ENCODE measurements at places on chromosomes 1 and 21.

- DNase-seq, result peak; percentile 86
These were observed 14.4 kb downstream of the CELSR2 start for GRCh38 chr1:109263597-109264378.

GRCh38 chr21:33543505-33544129, 779 bp downstream of the SON start:
- peak; percentile 80 for DNase-seq

- DNase-seq, result peak; percentile 54
These were observed 427.7 kb upstream of the RUNX1 start for GRCh38 chr21:35476621-35477395.

- no peak for DNase-seq
These were observed 106.2 kb downstream of the CENPF start for GRCh38 chr1:214709241-214709640.

- peak; percentile 63 for DNase-seq
These were observed 69.6 kb downstream of the DUSP10 start for GRCh38 chr1:221672239-221672645.

DNA sequence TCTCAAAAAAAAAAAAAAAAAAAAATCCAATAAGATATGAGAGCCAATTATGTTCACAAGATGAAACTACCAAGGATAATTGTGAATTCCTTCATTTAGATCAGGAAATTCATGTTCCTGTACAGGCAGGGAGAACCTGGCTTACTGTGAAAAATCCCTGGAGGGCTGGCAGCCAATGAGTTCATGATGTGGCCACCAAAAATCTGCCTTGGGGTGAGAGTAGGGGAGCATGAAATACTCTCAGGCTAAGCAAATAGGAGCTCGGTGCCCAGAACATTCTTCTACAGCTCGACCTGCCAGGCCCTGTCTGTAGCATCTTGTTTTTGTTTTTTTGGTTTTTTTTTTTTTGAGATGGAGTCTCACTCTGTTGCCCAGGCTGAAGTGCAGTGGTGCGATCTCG, 50.1 kb downstream of the PIK3CD start:
- DNase-seq, result peak; percentile 64

DNA sequence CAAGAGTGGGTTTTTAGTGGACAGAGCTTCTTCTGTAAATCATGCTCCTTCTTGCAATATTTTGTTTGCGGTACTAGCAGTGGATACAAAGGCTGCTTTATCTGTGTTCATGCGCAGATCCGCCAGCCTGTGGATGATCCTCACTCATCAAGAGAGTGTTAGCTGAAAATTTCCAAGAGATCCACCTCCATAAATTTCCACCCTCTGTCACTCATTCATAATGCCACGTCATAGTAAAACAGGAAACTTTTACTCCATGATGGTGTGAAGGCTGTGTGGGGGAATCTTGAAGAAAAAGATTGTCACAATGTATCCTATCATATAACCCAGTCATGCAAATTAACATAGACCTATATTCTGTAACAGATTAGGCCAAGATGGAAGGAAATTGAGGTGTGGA, 4.4 kb upstream of the MAPKAPK2 start:
- DNase-seq, result no peak

GRCh38 chr1:193479187-193479586, 292.8 kb upstream of the B3GALT2 start:
- DNase-seq, result no peak

DNA sequence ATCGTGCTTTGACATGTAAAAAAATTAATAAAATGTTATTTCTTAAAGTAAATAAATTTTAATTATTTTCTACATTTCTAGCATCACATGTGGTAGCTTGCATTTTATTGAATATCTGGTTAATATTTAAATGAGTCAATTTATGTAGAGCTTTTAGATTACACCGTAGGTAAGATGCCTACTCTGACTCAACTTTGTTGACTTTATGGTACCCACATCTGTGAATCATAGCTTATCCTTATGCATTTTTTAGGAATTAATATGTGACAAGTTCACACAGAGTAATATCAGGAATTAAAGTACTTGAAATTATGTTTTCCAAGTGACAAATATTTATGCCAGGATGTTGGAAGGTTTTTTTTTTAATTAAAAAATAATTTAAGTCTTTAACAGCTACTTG, 120.7 kb downstream of the LEPR start:
- DNase-seq, result peak; percentile 34

GRCh38 chr1:201504799-201505502, 2.0 kb downstream of the CSRP1 start:
- no peak for DNase-seq

GRCh38 chr1:59769736-59770095, 45.0 kb upstream of the HOOK1 start:
- DNase-seq, result no peak

DNA sequence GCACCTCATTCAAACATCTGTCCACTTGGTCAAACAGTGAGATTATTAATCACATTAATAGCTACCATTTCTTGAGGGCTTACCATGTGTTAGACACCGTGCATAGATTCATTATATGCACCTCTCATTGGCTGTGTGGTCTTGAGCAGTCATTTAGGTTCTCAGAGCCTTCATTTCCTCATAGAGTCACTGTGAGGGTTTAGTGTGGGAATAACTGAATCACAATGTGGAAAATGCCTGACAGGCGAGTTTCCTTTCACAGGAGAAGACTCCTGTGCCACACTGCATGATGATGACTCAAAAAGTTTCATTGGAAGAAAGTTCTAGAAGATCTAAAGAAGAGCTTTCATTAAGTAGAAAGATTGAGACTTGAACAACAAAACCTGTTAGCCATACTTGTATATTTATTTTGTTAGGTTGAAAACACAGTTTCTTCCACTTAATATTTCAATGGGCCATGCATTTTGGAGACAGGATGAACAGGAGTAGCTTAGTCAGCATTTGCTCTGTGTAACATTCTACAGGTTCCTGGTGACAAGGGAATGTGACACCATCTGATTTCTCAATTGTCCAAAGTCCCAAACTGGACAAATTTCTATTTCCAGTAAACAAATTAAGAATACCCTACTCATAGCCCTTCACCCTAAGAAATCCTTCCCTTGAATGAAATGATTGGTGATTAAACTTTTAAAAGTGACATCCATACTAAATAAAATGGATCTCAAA, 45.7 kb downstream of the FYB2 start:
- DNase-seq, result peak; percentile 4

DNA sequence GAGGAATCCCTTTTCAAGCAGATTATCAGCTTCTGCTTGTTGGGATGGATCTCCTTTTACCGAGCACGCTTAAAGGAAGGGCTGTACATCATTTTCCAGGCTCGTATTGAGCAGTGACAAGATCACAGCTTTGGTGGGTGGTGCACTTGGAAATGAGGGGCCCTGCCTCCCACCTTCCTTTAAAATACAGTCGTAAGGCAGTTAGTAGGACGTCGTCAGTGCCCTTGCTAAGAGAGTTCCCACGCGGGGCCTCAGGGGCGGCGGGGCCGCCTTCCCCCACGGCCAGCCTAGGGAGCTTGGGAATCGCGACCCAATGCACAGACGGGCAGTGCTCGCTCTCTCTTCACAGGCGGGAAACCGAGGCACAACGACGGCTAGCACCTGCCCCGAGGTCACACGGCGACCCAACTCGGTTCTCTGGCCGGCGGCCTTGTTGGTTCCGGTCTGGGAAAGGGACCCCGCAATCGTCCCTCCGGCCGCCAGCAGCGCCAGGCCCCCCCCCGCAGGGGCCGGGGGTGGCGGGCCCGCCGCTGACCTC, 58.6 kb downstream of the H3-3A start:
- DNase-seq, result no peak

GRCh38 chr1:80678438-80678837, 1122.3 kb upstream of the ADGRL2 start:
- no peak for DNase-seq

DNA sequence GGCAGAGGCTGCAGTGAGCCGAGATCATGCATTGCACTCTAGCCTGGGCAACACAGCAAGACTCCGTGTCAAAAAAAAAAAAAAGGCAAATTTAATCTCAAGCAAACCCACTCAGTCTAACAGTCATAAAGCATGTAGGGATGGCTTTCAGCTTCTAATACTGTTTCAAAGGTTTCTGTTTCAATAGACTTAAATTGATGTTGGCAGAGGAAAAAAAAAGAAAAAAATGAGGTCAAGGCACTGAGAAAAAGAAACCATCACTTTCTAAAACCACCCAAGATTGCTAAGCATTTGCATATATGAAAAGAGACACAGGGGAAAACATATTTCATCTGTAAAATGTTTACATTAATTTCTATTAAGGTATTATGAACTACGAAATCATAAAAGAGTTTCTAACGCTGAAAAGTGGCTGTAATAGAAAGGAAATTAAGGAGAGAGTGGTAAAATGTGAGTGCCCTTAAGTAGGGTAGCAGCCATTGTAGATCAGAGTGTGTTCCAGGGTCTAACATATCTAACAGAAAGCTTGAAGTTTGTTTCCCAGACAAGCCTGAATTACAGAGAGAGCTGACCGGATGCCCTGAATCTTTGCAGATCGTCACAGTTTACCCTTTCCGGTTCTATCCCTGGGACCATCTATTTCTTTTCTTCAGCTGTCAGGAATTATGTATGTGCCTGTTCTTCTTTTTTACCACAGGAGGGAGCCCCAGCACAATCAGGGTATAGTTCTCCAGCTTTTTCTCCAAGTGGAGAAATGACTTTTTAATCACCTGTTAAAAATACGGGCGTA, 70.0 kb downstream of the PLD5 start:
- peak; percentile 64 for DNase-seq

- no peak for DNase-seq
These were observed 1.2 kb upstream of the DLGAP3 start for GRCh38 chr1:34930702-34931071.

- DNase-seq, result peak; percentile 88
These were observed 77.1 kb upstream of the SCCPDH start for GRCh38 chr1:246647113-246647512.

DNA sequence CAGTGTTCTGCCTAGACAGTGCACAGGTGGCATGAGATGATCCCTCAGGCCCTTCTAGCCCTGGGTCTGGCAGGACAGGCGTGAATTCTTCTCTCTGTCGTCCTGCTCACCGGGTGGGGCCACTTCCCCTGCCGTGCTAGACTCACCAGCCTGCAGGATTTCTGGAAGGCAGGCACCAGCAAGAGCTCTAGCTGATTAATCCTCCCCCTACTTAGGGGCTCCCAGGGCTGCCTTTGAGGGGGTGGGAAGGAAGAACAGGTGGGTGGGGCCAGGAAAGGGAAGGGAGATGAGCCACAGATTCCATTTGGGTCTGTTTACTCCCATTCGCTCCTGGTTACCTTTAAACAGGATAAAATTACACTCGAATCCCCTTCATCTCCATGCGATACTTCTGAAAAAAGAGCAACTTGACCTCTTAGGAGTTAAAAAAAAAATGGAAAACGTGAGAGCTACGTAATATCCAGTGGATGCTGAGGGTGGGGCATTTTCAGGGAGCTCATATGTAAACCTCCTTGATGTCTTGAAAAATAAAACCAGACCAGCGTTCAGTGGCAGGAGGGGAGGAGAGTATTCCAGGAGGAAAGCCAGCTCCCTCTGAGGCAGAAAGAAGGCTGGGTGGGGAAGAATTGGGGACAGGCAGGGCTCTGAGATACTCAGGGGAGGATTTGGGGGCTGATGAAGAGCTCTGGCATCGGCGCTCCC, 665.5 kb downstream of the PTPRU start:
- DNase-seq, result no peak

DNA sequence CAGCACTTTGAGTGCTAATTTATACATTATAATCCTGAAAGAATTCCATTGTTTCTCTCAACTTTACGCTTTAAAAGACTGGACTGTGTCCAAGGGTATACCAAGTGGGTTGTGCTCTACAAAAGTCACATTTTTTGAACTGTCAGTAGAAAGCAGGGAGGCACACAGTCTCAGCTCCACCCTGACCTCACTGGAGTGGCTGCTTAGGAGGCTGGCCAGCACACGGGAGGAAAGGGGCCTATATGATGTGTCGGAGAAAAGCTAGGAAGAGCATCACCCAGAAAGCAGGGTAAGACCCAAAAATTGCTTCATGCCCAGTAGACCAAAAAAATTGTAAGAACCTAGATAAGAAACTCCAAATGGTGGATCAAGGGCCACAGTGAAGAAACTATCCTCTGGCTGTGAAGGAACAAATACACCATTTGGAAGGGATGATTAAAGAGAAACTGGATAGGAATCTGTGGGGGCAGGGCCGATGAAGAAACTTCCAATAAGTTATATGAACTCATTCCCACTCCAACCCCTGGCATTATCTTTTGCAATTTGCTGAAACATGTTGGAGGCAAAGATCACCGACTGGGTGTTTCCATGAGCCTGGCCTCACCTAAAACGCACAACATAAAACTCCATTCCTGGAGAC, 1.9 kb downstream of the S100A10 start:
- peak; percentile 55 for DNase-seq

DNA sequence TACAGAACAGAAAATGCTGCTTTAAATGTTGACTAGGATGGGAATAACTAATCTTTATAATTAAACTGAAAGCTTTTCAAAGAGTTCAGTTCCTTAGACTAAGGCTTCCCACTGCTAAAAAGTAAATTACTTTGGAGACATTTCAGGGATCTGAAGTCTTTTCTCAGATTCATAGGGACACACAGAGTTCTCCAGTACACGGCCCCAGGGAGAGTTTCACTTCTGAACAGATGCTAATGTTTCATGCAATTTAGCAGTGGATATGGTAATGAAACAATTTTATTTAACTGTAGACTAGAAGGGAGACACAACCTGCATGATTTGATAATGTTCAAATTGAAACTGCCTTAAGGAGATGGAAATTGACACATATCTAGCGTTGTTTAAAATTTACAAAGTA, 1282.6 kb downstream of the NCAM2 start:
- DNase-seq, result no peak

- DNase-seq, result no peak
These were observed 206.3 kb downstream of the PDE4B start for GRCh38 chr1:65998763-65999583.

- DNase-seq, result no peak
These were observed 50.6 kb downstream of the CHML start for GRCh38 chr1:241589521-241589920.

DNA sequence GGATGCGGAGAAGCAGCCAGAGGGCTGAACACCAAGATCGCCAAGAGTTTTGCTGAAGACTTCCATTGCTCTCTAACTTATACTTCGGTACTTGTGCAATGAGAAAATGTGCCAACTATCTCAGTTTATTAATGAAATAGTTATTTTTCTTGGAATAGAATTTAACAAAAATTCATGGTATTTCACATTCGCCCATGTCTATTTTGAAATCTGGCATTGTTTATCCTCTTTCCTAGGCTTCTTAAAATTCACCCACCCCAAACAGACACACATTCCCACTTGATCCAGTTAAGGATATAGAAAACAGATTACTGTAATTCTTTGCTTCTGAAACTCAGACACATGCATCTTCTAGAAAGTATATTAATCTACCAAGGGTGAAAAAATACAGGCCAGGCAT, 56.3 kb upstream of the ADAMTS5 start:
- peak; percentile 32 for DNase-seq

Data from GM23248 (cell line).